ENCODE measurements at places on chromosomes 7 and 10.

- no peak for DNase-seq
Measured at GRCh38 chr7:117164620-117165019, 158.2 kb downstream of the WNT2 start.

- DNase-seq: no peak
Measured at GRCh38 chr7:4483851-4484250, 198.2 kb upstream of the FOXK1 start.

- DNase-seq: no peak
Measured at GRCh38 chr10:83909001-83909400, 230.3 kb upstream of the GHITM start.

DNA sequence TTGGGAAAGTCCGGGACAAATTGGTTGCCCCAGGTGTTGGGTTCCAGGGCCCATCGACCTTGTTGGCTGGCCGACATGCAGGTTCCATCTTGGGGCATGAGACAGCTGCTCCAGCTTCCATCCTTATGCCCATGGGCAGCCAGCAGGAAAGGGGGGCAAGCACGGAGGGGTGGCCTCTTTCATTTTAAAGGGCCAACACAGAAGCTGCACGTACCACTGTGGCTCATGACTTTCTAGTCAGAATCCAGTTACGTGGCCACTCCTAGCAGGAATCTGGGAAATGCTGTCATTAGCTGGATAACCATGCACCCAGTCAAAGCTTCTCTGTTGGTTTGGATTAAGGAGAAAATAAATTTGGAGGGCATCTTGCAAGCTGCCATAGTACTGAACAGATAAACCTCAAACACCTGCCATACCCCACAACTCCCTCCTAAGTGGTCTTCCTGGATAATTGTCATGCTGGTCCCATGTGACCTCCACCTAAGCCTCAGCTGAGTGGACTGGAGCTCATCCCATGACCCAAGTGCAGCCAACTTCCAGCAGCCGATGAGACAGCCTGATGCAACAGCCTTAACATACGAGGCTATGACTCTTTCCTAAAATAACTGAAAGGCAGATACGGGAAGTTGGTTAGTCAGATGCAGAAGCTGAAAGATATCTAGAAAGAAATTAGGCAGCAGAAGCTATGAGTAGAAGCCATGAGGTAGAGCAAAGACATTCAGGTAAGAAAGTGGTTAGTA lies 21.4 kb upstream of the GSDME start:
- DNase-seq: no peak

DNA sequence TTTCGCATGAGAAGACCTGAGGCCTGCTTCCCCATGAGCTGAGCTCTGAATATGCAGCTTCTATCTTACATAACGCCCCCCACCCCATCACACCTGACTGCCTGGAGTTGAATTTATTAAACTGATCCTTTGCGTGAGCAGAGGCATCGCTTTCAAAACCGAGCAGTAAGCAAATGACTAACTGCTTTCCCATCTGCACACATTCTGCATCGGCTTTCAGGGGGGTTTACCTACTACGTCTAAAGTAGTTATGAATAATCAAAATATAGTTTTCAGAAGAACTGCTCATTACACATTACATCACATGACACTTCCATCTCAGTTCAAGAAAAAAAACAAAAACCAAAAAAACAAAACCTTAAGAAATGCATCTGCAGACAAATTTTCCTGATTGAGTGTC lies 54.7 kb upstream of the EGR2 start:
- peak; percentile 30 for DNase-seq

DNA sequence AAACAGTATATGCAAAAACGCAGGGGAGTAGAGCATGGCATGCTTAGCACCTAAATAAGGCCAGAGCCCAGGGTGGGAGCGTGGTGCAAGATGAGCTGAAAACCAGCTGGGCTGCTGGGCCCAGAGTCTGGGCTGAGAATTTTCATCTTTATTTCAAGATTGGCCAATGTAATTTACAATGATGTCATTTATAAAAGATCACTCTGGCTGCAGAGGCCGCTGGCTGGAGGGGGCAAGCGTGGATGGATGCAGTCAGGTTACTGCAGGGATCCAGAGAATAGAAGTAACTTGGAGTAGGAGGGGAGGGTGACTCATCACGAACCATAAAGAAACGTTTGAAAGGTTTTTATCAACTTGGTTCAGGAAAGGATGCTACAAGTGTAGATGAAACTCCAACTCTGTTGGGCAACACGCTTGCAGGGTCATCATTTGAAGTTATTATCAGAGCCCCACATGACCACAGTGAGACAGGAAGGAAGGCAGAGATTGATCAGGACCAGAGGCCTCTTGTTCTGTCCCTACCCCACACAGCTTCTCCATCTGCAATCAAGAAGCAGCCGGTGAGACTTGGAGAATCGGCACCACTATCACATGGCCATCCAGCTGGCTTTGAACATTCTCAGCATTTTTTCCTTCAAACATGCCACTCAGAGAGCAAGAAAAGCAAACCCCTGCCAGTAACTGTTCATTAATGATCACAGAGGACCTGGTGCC lies 49.2 kb downstream of the ODAD2 start:
- no peak for DNase-seq

DNA sequence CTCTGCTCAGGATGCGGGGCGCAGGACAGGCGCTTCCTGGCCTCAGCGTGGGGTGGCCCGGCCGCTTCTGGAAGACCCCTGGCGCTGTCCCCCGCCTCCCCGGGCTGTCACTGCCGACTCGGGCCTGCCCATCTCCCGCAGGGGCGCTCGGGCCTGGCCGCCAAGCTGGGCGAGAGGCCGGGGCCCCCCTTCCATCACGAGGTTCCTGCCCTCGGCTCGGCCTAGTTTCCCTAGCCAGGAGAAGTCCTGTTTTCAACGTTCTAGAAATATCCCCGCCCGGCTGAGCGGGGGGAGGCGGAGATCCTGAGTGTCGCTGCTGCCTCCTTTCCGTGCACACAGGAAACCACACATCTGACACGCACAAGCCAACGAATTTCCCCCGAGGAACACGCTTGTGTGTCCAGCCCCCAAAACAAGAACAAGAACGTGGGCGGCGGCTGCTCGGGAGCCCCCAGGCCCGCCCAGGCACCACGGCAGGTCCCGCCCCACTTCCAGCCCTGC lies 33.7 kb downstream of the AP5Z1 start:
- DNase-seq: no peak

GRCh38 chr10:72337039-72337629 lies 17.6 kb downstream of the DNAJB12 start:
- no peak for DNase-seq

DNA sequence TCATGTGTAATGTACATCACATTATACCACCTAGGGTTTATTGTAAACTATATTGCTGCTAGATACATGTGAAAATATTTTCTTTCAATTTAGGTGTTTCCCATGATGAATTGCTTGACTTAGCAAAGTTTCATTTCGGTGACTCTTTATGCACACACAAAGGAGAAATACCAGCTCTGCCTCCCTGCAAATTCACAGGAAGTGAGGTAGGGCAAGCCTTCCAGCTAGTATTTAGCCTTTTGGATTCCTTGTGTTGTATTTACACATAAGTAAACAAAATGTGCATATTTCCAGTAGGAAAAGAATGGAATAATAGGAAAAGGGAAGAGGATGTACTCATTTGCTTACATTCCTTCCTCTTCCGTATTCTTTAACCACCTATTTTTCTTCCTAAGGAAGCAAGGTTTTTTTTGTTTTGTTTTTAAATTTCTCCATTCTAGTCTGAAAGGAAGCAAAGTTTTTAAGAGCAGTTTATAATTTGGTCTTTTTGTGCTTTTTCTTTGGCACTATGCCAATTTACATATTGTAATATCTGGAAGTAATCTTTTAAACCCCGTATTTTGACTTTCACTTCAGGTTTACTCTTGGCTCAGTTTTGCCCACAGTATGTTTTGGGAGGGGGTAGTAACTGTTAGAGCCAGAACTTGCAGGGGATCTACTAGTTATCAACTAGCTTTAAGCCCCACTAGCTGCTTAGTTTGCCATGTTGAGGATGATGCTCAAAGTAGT lies 10.4 kb downstream of the PMPCB start:
- DNase-seq: no peak

DNA sequence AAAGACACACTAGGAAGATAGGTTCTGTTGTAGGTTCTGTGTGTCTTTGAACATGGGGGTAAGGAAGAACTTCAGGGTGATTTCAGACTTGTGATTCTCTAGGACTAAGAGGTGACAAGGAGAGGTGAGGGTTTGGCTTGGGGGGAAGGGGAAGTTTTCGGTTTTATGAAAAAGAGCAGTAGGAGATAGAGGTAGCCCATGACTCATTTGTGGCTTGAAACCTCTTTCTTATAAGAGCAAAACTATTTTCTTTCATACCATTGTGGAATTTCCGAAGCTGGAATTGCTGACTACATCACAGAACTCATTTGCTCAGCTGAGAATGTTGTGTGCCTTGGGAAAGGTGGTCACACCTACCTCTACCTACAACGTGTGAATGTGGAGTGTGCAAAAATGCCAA lies 39.6 kb upstream of the IKZF1 start:
- no peak for DNase-seq

DNA sequence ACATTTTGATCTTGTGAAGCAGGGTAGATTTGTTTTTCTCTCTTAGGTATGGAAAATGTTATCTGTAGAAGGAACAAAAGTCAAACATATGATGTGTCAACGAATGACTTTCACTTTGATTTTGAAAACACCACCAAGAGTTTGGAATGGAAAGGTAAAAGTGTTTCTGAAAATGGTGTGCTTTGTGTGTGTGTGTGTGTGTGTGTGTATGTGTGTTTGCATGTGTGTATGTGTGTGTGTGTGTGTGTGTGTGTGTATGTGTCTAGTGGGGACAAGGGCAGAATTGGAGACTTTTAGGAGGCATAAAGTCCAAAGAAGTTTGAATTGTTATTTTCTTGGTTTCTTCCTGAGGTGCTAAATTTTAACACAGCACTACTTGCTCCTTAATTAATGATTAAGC lies 115.4 kb upstream of the PRKCQ start:
- no peak for DNase-seq

GRCh38 chr10:6987536-6987945 lies 407.5 kb upstream of the PRKCQ start:
- no peak for DNase-seq

DNA sequence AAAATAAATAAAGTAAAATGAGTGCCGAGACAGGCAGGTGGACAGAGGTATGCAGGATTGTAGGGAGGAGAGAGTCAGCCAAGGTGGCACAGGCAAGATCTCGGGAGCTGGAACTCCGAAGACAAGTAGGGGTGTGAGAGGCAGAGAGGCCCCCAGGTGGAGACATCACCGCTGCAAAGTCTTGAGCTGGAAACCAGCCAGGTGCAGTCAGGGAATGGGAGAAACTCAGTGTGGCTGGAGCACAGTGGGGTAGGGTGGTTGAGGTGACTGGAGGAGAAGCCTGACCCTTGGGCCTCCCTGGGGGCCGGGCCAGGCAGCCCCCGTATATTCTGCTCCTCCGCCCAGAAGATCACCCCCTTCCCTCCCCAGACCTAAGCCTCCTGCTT lies 4.2 kb downstream of the EPHB4 start:
- DNase-seq: no peak

DNA sequence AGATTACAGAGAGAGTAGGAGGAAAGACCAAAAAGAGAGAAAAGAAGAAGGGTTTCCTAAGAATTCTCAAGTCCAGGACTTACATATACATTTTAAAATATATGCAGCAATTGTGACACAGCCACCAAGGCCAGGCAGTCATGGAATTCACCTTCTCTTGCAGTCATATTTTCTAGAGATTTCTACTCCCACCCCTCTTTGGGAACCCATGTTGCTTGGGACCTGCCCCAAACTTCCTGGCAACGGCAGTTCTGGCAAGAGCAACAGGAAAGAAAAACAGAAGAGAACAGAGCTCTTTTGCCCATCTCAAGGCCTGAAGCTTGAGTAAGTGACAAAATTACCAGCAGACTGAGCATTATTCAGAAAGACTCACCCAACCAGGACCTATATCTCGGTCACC lies 128.3 kb upstream of the ASAH2 start:
- no peak for DNase-seq

GRCh38 chr10:57791546-57791945 lies 476.1 kb downstream of the IPMK start:
- no peak for DNase-seq

GRCh38 chr7:39592586-39592985 lies 26.4 kb downstream of the YAE1 start:
- DNase-seq: no peak

GRCh38 chr7:139355320-139355719 lies 4.4 kb upstream of the LUC7L2 start:
- no peak for DNase-seq

- no peak for DNase-seq
Measured at GRCh38 chr10:16854623-16855022, 37.4 kb upstream of the RSU1 start.

GRCh38 chr7:2404714-2405119 lies 1.3 kb downstream of the CHST12 start:
- DNase-seq: no peak

DNA sequence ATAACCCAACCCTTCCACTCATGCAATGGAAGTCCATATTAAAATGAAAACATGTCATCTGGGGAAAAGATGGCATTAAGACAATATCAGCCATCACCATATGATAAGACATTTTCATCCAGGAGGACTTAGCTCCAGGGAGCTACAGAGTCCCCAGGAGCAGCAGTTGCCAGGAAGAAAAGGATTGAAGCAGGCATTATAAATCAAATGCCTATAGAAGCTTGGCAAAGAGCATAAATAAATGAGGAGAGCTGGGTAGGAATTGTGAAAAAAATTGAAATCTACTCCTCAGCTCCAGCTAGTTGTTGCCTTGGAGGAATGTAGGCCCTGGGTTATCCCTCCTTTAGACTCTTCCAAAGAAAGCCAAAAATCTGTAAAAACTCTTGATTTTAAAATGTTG lies 42.5 kb downstream of the FAM13C start:
- no peak for DNase-seq

Measured in GM12891 (cell line).